ENCODE measurements at places on chromosomes 4 and X.

GRCh38 chr4:1512738-1513660, 106.8 kb upstream of the NKX1-1 start:
- DNase-seq: peak; percentile 73

DNA sequence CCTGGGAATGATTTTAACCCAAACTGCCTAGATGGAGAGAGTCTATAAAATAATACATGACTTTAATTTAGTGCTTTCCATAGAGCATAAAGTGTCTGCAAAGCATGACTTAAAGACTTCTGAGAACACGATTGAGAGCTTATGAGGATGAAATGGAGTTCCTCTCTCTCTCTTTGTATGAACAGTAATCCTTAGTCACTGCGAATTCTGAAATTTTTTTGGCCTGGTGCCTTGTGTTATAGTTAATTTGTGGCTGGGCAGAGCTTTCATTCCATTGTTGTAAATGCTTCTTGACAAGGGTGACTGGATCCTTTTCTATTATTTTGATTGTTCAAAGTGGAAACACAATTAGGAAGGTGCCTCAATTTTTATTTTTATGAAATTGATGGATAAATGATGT, 179.5 kb downstream of the CEP135 start:
- DNase-seq: no peak

- no peak for DNase-seq
Measured at GRCh38 chr4:156966836-156967235, 4.8 kb downstream of the PDGFC start.

- DNase-seq: no peak
Measured at GRCh38 chr4:14583331-14583730, 418.9 kb upstream of the CPEB2 start.

- DNase-seq: no peak
Measured at GRCh38 chr4:85769009-85769408, 294.1 kb downstream of the ARHGAP24 start.

DNA sequence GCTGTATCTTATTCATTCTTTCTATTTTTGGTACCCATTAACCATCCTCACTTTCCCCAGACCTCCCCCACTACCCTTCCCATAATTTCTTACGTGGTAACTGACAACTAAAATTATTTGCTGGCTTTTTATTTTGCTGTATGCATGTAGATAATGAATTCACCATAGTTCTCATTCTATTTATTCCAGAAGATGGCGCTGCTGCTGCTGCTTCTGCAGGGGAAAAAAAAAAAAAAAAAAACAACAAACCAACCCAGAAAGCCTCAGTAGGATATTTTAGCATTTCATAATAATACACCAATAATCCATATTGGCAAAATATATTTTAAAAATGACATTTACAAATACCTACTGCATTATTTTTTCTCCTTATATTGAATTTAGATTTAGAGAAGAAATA, 416.6 kb upstream of the MAGEB18 start:
- DNase-seq: no peak

DNA sequence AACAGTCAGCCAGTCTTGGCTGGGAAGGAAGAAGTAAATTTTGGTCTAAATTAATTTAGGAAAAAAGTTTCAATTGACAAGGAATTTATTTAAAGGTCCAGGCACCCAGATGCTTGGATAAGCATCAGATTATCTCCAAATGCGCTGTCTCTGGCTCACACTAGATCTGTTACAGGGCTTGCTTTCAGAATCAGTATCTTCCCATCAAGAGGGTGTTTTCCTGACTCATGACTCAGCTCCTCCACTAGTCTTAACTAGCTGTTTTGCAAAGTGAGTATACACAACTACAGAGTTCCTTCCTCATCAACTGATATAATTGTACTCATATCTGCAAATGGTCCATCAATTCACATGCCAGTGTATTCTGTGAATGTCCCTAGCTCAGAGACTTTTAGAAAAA, 482.1 kb upstream of the CPEB2 start:
- no peak for DNase-seq

GRCh38 chr4:46931981-46932380, 22.9 kb upstream of the COX7B2 start:
- peak; percentile 46 for DNase-seq

DNA sequence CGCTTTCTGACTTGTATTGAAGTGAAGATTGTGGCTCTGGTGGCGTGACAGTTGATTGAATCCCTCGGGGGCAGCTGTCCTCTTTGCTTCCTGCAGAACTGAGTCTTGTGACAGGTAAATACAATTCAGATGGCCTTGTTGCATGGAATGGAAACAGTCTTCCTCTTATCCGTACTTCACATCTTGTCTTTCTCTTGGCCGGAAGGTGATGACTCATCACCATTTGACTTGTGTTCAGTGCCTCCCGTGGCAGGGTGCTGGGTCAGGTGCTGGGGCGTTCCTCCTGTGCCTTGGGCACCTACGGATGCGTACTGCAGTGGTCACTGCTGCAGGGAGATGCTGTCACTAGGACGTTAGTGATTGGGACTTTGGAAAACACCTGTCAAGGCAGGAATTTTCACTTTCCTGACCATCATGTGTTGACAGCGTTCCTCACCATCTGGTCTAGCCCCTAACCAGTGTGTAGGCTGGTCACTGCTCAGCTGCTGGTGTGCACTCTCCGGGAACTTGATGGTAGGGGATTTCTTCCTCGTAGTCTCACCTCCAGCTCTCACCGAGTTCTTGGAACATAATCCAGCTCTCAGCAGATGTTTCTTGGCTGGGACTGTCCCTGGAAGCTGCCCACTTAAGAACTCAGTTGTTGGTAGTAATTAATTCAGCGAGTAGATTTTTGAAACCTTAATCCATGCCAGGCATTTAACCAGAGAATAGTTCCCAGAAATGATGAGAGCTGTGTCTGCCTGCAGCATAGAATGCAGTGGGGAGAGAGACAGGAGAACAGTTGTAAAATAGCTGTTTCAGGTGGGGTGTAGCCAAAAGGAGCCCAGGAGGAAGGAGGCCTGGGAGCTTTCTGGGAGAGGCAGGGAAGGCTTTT, 7.2 kb downstream of the TBC1D14 start:
- DNase-seq: no peak

DNA sequence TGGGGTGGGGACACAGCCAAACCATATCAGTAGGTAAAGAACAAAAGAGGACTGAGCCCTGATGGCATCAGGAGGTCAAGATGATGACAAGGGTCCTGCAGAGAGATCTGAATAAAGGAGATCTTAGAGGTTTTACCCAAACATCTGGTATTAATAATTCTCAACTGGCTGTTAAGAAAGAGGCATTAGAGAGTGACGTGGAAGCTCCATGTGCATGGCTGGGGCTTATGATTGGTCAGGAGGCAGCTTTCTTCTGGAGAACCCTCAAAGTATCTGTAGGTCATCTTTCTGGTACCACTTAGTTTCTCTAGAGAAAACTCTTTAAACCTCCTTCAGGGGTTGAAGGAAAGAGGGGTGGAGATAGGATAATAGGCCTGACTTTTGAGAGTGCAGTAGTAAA, 18.7 kb downstream of the MGST2 start:
- DNase-seq: no peak

DNA sequence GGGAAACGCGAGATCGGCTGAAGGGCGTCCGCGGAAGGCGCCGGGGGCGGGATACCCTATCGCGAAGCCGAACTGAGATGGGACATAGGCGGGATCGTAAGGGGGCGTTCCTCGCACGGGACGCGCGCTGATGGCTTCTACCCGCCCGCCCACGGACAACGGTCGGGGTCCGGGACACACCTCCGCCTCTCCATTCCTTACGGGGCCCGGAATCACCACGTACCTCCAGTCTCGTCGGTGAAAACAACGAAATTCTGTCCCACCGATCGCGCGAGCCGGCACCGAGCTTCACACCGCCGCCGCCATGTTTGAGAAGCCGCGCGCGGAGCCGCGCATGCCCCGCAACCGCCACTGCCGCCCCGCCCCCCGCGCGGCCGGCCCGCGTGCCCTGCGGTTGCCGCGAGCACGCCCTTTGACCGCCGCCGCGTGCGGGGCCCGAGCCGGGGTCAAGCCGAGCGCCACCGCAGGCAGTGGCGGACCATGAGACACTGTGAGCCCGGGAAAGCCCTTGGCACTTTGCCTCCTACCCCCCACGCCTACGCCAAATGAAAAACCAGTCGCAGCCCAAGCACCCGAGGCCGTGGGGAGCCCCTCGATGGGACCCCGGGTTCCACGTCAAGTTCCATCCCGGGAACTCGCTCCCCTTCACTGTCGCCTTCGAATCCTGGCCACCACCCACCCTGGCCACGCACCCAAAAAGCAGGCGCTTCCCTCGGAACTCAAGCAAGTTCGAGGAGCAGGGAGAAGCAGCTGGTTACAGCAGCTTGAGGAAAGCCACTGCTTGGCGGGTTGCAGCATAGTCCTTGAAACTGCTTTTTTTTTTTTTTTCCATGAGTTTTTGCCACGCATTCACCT, at the start of gene SCML2:
Gene SCML2 (minus strand): TSS at position 320 of the 855 bp plus-strand sequence. CDS start 20,617 bp downstream, outside the sequence.
- DNase-seq: peak; percentile 80

DNA sequence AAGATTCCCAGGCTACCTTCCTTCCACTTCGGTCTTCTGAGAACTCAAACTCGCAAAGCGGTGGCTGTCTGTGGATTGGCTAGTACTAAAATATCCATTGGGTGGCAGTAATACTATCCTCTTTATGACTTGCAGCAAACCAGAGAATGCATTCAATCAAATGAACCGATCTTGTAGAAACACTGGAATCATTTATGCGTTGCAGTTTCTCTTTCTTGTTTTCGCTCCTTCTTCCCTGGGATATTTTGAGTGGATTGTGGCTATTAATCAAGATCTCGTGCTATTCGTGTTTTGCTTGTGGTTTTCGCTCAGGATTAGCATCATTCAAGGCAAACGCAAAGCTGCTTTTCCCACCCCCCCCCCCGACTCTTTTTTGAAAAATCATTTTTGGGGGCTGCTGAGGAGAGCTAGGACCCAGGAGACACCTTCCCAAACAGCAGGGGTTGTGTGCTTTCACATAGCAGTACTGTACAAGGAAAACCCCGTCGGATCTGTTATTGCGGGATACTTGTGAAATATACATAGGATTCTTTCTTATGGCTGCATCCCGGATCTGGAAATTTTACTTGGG, at the start of gene IL1RAPL1:
Gene IL1RAPL1 (plus strand): TSS at position 466 of the 571 bp plus-strand sequence.
- no peak for DNase-seq

GRCh38 chrX:15566244-15566643, 34.5 kb downstream of the ACE2 start:
- no peak for DNase-seq

- DNase-seq: no peak
Measured at GRCh38 chrX:83305381-83305780, 202.7 kb upstream of the POU3F4 start.

GRCh38 chr4:17336524-17336961, 175.3 kb downstream of the QDPR start:
- DNase-seq: no peak

DNA sequence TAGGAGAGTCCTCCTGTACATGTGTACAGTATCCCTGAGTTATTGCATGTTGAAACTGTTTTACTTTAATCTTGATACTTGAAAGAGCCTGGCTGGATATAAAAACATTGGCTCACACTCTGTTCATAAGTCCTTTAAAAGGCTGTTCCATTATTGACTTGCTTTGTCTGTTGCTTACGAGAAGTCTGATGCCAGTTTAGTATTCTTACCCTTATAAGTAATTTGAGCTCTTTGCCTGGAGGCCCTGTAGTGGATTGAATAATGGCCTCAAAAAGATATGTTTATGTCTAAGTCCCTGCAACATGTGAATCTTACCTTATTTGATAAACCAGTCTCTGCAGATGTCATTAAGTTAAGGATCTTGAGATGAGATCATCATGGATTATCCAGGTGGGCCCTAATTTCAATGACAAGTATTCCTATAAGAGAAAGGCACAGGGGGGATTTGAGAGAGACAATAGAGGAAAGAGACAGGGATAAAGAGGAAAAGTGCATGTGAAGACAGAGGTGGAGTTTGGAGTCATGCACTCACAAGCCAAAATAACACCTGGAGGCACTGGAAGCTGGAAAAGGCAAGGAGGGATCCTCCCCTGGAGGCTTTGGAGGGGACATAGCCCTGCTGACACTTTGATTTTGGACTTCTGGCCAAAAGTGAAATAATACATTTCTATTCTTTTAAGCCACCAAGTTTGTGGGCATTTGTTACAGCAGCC, 98.1 kb downstream of the IRF2 start:
- no peak for DNase-seq

DNA sequence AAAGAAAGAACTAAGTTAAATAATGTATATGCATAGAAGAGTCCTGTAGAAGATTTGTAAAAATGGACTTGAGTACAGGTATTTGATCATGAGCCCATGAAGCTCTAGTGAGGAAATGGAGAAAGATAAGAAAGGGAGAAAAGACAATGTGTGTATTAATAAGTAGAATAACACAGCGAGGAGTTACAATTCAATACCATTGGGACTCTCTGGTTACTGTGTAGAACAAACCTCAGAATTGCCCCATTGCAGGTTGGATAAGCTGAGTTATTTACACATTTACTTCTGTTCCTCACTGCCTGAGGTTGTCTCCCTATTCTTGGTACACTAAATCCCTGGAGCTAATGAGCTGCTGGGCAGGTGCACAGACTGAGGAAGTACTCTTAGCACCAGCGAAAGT, 33.3 kb downstream of the BANK1 start:
- no peak for DNase-seq

DNA sequence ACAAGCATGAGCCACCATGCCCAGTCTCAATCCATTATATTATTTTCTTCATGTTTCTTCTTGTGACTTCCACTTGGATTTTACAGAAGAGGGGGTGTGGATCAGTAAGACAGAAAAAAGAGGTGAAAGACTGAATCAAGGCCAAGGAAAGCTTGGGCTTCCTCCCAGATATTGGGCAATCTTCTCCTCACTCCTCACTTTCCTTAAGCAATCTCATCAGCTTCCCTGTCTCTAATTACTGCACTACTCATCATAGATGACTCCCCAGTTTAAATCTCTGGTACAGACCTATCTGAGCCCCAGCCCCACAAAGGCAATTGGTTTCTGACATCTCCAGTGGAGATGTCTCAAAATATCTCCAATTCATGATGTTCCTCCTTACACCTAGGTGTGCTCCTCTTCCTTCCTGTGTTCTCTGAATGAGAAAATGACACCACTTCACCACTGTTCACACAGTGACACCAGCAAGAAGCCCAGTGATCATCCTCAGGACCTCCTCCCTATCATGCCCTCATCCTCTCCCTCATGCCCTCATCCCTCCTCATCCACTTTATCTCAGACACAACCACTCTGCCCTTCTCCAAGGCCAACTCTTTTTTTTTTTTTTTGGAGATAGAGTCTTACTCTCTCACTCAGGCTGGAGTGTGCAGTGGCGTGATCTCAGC, 44.8 kb upstream of the HERC6 start:
- no peak for DNase-seq

GRCh38 chr4:144171697-144172096, 31.2 kb upstream of the GYPA start:
- DNase-seq: no peak

- no peak for DNase-seq
Measured at GRCh38 chr4:147528054-147528453, 47.2 kb downstream of the EDNRA start.

Measured in posterior cingulate gyrus (tissue), 11 donors.